ENCODE measurements at places on chromosomes 2 and 18.

- peak; percentile 52 for DNase-seq
Measured at GRCh38 chr18:58473071-58473470, 155.8 kb downstream of the ALPK2 start.

DNA sequence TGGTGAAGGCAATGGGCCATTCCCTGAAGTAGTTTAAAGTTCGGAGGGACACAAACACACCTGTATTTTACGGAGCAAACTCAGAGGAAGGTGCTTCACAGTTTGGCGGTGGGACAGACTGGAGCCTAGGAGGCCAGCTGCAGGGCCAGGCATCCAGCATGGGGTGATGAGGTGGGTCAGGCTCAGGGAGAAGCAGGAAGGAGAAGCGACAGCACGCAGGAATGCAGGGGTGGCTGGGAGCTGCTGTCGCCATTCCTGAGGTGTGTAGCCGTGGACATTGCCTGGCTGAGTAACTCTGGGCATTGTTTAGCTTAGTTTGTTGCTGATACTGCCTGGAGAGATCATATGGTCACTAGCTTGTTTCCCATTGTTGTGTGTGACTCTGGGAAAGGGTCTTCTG is 35.8 kb upstream of the METTL21A start:
- no peak for DNase-seq

DNA sequence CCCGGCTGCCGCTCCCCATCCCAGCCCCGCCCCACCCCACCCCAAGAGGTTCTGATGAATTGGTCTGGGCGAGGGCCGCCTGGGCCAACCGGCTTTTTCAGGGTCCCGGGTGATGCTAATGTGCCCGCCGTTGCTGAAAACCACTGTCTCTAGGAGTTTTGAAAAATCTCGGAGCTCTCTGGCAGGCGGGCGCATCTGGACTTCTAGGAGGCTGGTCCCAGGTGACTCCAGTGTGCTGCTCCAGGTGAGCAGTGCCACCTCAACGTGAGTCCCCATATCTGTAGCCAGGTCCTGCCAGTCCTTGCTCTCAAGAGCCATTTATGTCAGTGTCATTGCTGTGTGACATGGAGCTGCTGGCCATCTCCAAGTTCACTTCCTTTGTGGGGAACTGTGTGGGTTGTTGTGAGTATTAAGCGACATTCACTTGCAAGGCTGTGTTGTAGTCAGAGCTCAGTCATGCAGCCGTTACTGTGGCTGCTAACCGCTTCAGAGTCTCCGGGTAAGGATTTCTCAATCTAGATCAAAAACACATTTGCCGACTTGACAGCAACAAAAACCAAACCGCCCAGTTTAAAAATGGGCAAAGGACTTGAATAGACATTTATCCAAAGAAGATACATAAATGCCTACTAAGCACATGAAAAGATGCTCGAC is at the start of gene RFX8:
RFX8 (minus strand) TSS at position 382 of the 654 bp plus-strand sequence. CDS start 8,264 bp downstream, outside the sequence.
- DNase-seq = peak; percentile 93

- DNase-seq = no peak
Measured at GRCh38 chr2:187075199-187075635, 226.2 kb upstream of the ZSWIM2 start.

GRCh38 chr2:120404941-120405758 is 59.2 kb downstream of the INHBB start:
- DNase-seq = no peak

- DNase-seq = no peak
Measured at GRCh38 chr18:54378057-54378456, 20.4 kb downstream of the C18orf54 start.

DNA sequence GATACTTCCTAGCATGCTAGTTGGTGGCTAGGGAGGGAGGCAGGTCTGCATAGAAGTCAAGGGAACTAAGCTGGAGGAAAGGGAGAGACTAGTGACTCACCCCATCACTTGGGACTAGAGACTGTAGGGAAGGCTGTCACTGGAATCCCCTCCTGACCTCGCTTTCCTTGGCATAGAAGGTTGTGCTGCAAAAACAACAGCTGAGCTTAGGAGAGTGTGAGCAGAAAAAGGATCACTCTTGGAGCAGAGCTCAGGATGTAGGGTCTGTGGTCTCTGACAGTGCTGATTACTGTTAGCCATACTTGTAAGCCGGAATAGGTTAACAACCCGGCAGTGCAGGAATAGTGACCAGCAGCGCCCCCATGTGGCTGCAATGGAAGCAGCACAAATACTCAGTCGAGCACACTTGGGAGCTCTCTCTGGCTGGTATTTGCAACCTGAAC is 66.9 kb upstream of the SMAD2 start:
- DNase-seq = no peak

DNA sequence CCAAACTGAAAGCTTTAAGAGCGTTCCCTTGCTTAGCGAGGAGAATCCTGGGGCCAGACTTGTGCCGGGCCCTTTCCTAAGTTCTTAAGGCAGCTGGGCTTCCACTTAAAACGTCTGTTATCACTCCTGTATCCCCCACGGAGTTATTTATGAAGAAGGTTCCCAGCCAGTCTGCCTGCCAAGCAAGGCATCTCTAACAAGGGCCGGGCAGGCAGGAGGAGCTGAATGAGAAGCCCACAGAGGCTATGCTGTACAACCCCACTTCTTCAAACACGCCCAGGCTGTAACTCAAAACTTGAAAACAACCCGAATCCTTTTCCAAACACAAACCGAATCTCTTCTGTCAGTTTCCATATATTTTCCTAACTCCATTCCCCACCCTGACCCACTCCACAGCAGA is 39.0 kb upstream of the ZFP36L2 start:
- peak; percentile 72 for DNase-seq

DNA sequence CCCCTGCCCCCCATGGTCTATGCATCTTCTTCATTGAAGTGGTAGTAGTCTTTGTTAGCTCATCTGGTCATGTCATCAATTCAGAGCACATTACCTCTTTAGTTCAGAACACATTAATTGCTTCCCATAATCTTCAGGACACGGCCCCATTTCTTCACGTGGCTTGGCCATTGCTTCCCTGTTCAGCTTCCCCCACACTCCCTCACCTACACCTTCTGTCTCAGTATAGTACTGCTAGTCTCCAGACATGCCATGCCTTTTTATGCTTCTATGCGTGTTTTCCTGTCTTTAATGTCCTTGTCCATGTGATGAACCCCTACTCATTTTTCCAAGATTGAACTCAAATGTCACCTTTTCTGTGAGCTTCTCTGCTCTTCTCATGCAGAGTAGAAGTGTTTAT is 35.1 kb downstream of the MSH2 start:
- no peak for DNase-seq

DNA sequence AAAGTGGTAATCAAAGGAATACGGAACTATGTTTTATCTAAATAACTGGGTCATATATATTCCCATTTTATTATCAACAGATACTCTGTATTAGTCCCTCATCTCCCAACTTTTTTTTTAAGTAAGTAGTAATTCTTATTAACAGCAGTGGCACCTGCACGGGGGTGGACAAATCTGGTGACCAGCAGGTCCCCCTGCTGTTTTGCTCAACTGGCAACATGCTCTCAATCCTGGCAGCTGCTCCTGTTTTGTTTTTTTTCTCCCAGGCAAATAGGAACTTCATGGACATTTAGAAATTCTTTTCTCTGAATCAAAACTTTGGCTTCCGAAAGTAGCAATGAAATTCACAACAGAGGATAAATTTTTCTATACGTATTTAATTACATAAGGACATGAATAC is 193.5 kb downstream of the SS18 start:
- DNase-seq = no peak

GRCh38 chr18:56935434-56936040 is 211.3 kb upstream of the BOD1L2 start:
- DNase-seq = no peak

DNA sequence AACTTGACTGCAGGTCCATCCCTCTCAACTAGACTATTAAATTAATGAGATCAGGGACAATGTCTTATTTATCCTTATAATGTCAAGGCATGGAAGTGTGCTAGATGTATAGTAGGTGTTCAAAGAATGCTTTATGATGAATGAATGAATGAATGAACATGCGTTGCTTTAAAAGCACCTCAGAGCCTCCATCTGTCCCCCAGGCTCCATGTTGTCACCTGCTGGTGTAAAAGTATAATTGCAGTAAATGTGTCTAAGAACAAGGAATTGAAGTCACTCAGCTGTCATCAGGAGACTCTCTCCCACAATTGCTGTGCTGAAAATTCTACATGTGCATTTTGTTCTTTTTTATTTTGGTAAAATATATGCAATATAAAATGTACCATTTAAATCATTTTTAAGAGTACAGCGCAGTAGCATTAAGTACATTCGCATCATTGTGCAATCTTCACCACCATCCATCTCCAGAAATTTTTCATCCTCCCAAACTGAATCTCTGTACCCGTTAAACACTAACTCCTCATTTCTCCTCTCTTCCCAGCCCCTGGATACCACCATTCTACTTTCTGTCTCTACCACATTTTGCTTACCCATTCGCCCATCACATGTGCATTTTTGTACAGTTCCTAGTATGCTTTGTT is 52.6 kb downstream of the GNAL start:
- peak; percentile 1 for DNase-seq

DNA sequence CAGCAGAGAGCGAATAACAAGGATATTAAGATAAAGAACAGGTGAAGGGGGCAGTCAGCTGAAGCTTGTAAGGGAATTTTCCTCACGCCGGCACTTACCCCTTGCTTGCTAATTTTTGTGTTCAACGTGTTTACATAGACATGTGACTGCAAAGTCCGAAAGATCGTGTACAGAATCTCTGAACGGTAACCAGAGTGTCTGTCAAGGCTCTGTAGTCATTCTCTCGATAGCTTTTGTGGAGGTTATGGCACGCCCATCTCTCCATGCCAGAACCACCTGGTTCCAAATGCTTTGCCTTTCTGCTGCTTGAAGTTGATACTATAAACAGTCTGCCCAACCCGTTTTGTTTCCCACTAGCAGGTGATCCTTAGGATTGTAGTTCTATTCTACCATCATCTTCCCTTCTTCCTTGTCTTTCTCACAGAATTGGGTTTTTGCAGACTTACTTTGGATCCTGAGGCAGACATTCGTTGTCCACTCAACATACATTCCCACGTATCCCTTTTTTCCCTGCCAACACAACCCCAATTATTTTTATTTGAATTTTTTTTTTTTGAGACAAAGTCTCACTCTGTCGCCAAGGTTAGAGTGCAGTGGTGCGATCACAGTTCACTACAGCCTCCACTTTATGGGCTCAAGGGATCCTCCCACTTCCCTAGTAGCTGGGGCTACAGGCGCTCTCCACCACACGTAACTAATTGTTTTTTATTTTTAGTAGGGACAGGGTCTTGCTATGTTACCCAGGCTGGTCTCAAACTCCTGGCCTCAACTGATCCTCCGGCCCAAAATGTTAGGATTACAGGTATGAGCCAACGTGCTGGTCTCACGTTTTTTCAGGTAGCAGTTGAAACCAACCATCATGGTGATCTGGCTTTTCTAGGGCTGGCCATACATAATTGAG is 1.3 kb upstream of the USP34 start:
- DNase-seq = peak; percentile 26

GRCh38 chr18:57480733-57481132 is 45.6 kb downstream of the ONECUT2 start:
- no peak for DNase-seq

- no peak for DNase-seq
Measured at GRCh38 chr2:233280114-233280693, 27.4 kb upstream of the SAG start.

DNA sequence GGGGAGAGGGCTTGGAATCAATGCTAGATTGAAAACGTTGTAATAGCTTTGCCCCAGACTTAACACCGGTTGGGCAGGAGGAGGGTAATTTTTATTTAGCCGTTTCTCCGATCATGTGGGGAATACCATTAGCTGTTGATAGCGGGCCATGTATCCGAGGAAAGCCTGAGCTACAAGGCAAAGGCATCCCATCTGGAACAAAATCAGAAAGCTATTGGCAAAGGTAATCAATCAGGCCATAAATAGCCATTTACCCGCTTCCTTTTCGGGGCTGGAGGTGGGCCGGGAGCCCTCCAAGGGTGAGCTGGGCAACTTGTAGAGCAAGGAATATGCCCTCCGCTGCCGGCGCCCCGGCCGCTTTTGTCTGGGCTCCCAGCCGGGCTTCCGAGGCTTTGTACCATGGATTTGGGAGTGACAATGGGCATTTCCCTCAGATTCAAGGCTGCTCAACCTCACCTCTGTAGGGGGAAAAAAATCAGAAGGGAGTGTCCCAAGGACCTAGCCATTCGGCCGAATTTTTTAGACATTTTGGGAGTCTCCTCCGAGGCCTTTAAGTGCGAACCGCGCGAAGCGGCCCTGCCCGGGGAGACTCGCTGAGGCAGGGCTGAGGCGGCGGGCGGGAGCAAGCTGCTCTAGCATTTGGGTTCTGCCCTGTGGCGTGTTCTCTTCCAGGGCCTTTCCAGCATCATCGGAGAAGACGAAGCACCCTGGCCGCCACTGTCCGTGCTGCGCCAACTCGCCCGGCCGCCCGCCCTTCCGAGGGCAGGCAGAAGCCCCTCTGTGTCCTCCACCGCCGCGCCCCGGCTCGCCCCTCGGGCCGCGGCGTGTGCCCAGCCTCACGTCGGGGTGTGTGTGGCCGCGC is 1.1 kb upstream of the HOXD9 start:
- DNase-seq = no peak

DNA sequence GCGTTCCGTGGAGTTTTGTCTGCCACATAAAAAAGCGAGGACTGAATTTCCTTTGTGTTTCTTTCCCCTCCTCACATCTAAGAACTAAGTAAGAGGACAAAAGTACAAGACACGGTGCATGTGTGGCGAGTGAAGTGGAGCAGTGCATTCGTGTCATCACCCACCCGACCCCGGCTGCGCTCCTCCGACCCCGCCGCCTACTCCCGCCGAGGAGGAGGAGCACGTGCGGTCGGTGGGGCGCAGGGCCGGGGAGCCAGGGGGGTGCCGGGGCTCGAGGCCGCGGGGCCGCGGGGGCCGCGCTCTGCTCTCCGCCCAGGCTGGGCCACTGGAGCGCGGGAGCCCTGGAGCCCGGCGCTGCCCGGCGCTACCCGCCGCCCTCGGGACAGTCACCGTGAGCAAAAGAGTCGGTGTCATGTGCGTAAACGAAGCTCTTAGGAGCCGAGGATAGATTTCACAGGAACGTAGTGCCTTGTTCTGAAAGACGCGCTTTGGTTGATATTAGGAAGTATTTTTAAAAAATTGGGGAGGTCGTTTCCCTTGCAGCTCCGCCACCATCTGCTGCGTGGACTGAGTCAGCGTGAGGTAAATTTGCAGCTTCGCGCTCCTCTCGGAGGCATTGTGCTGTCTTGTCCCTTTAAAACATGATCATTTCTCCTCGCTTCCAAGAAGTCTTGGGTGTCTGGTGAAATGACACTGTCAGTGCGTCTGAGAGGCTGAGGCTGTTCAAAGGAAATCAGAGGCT is 11.0 kb downstream of the TBR1 start:
- DNase-seq = peak; percentile 26

- DNase-seq = no peak
Measured at GRCh38 chr2:67702284-67702683, 305.2 kb downstream of the ETAA1 start.

DNA sequence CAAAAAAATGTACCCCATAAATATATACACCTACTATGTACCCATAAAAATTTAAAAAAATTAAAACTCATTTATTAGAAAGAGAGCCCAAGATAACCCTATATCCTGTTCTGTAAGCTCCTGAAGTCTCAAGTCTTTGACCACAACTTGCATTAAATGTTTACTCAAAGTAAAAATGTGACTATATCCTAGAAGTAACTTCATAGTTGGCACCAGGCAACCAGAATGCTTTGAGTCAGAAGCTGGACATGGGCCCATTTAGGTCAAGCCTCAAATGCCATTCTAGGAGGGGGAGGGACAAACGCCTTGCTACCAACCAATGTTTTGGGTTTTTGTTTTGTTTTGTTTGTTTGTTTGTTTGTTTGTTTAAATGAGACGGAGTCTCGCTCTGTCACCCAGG is 9.3 kb upstream of the TBC1D8 start:
- DNase-seq = peak; percentile 45
